ENCODE measurements at places on chromosomes 4 and X.

- DNase-seq: no peak
These were observed 126.4 kb upstream of the GATB start for GRCh38 chr4:151887031-151887815.

GRCh38 chrX:97168646-97169045, 284.9 kb downstream of the RPA4 start:
- DNase-seq: no peak

DNA sequence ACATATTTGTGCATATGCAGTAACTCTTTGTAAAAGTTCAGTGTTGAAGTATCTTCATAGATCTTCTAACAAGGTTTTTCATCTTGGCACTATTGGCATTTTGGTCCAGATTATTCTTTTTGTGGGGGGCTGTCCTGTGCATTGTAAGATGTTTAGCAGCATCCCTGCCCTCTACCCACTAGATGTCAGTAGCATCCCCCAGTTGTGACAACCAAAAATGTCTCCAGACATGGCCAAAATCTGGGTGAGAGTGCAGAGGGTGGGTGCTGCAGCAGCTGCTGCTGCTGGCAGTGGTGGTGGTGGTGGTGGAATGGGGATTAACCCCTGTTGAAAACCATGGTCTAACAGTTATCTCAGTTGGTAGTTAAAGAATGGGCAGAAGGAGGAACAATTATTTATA, 370.0 kb downstream of the GPAT3 start:
- DNase-seq: no peak

GRCh38 chrX:150254909-150255308, 108.2 kb upstream of the MAMLD1 start:
- no peak for DNase-seq

DNA sequence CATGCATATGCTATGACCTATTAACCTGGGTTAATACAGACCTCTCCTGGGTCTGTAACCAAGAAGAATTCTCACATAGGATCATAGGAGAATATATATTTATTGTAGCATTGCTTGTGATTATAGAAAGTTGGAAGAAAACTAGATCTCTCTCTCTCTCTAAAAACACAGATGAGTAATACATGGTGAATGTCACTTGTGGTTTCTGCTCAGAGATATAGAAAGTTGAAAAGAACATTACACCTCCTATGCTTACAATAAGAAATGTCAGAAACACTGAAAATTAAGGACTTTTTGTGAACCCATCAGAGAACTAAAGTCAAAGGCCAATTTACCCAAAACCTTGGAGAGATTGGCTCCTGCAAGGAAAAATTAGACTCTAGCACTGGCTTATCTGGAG, 1389.5 kb downstream of the FAM133A start:
- no peak for DNase-seq
